ENCODE measurements at places on chromosomes 2 and 18.

DNA sequence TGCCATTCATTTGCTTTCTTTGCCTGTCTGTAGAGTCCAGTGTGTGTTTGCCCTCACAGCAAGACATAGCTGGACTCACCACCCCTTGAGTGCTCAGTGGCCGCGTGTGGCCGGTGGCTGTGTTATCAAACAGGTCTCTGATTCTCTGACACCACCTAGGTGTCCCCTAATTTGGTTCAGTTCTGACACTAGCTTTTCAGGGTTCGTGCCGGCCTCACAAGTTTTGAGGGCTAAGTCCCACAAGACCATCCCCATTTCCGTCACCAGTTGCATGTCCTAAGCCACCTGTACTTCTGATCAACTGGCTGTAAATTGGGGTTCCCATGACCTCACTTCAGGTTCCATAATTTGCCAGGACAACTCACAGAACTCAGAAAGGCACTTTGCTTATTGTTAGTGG, 23.5 kb downstream of the NCK2 start:
- no peak for DNase-seq

DNA sequence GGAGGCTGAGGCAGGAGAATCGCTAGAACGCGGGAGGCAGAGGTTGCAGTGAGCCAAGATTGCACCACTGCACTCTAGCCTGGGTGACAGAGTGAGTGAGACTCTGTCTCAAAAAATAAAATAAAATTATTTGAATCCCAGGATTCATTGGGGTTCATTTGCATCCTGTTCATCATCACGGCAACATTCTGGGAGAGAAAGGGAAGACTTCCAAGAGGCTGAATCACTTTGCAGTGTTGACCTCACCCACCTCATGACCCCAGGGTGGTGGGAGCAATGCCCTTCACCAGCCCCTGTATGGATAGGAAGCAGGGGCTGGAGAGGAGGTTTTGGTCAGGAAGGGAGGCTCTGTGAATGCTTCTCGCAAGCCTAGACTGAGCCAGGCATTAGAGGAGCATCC, 195.6 kb downstream of the CTIF start:
- DNase-seq: no peak

DNA sequence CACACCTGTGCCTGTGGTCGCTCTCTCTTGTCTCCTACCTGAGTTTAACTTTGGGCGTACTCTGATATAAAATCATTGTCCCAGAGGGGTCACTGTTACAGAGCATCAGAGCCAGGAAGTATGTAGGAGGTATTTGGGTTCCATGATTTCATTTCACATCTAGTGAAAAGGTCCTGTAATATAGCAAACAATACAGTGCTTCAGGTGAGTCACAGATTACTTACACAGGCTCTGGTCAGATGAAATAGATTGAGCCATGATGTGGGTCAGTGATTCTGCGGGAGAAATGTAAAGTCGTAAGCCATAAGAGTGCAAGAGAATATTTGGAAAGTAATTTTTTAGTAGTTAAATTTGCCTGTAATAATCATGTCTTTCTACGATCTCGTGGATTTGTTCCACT, 70.2 kb downstream of the SOCS6 start:
- DNase-seq: no peak

GRCh38 chr2:180416627-180417026, 409.5 kb upstream of the CWC22 start:
- DNase-seq: no peak

GRCh38 chr2:240306185-240306584, 129.3 kb upstream of the GPC1 start:
- no peak for DNase-seq

DNA sequence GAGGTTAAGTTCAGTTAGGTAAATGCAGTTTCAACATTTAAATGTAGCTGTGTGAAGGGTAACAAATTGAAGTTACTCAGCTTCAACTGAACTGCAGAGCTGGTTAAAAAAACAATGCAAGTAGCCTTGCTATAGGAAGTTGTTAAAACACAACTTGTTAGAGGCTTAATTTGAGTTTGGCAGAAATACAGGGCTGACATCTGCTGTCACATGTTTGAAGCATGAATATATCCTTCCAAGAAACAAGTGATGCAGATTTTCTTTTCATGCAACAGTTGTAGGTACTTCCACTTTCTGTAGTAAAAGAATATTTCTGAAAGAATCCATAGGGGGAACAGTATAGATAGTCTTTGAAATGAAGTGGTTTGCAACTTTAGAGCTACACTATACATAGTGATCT, 208.7 kb upstream of the RASGRP3 start:
- no peak for DNase-seq

- no peak for DNase-seq
These were observed 85.5 kb upstream of the DTNA start for GRCh38 chr18:34624551-34624950.

GRCh38 chr2:69959425-69959824, 2.0 kb downstream of the ASPRV1 start:
- no peak for DNase-seq

GRCh38 chr2:5696404-5696944, 4.3 kb downstream of the SOX11 start:
- DNase-seq: no peak

- DNase-seq: no peak
These were observed 133.4 kb upstream of the GPC1 start for GRCh38 chr2:240302041-240302440.

DNA sequence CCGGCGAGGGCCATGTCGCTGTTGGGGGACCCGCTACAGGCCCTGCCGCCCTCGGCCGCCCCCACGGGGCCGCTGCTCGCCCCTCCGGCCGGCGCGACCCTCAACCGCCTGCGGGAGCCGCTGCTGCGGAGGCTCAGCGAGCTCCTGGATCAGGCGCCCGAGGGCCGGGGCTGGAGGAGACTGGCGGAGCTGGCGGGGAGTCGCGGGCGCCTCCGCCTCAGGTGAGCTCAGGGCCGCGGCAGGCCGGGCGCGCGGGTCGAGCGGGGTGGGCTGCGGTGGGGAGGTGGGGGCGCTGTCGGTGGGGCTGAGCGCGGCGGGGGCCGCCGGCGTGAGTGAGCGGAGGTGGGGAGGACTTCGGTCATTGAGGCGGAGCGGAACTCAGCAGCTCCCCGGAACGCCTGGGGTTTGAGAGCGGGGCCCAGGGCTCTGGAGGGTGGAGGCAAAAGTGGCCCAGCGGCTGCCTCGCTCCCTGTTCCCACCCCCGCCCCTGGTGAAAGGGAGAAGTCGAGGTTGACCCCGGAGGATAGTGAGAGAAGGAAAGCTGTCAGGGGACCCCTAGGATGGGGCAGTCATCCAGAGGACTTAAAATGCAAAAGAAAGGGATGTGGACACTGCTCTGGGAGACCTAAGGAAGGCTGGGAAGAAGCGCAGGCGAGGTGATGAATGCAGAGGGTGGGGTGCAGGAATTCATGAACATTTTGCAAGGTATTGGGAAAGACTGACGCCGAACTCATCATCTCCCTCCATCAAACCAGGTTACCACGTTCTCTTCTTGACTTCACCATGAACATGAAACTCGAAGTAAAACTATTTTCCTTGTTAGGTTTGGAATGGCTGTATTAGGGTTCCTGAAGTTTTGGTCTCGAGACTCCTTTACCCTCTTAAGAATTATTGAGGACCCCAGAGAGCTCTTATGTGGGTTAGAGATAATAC, 633 bp downstream of the MALT1 start:
- DNase-seq: no peak

DNA sequence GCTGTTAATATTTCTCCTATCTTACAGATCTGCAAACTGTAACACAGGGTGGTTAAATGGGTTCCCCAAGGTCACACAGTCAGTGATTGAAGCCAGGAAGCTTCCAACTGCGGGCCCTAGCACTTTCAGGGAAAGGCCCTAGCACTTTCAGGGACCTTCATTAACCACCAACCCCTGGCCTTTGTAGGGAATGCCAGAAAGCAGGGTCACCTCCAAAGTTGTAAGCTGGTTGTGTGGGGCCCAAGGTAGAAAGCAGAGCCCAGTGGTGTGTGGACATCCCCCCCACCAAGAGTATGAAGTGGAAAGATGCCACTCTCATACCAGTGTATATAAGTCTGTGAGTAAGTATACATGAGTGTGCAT, 4.4 kb downstream of the DLX2 start:
- DNase-seq: no peak

DNA sequence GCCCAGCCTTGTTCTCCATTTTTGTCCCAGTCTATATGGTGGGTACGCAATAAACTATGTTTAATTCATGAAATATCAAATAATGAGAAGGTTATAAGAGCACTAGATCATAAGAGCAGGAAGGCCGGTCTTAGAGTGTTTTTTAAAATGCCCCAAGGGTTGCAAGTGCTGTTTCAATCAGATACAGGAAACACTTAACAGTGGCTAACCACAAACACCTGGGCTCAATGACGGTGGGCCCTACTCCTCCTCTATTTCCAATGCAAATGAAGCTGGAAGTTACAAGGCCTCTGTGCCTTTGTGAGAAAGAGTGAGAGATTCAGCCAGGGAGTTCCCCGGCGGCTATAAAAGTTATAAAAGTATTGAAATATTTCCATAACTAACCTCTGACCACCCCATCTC, 18.9 kb upstream of the WDR33 start:
- peak; percentile 16 for DNase-seq

- no peak for DNase-seq
These were observed 925.2 kb downstream of the TSN start for GRCh38 chr2:122680662-122681061.

- no peak for DNase-seq
These were observed 45.3 kb upstream of the RFX8 start for GRCh38 chr2:101520246-101520645.

GRCh38 chr18:73774811-73775509, 372.7 kb downstream of the FBXO15 start:
- DNase-seq: no peak

- no peak for DNase-seq
These were observed 49.8 kb downstream of the LDLRAD4 start for GRCh38 chr18:13268158-13269012.

- DNase-seq: no peak
These were observed 59.5 kb upstream of the YWHAQ start for GRCh38 chr2:9690252-9690651.

- no peak for DNase-seq
These were observed at the start of gene MGAT4A for GRCh38 chr2:98731041-98731893. Gene MGAT4A (minus strand): TSS chr2:98731132. CDS start chr2:98726332, 4,800 bp downstream.

GRCh38 chr2:191351921-191352320, 106.7 kb downstream of the MYO1B start:
- DNase-seq: no peak

DNA sequence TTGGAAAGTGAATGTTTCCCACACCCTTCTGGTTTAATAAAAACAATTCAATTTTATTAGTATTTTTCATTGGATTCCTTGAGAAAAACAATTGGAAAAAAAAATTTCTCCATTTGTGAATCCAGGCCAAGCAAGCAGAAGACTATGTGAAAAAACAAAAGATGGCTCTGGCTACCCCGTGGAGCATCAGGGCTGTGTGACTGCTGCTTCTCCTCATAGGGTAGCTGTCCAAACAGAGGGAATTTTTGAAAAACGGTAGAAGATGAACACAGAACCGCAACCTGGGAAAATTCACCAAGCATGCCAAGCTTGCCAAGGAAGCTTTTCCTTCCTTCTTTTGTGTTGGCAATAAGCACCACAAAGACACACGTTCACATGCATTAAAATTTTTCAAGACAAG, 71.3 kb upstream of the ACVR2A start:
- no peak for DNase-seq

DNA sequence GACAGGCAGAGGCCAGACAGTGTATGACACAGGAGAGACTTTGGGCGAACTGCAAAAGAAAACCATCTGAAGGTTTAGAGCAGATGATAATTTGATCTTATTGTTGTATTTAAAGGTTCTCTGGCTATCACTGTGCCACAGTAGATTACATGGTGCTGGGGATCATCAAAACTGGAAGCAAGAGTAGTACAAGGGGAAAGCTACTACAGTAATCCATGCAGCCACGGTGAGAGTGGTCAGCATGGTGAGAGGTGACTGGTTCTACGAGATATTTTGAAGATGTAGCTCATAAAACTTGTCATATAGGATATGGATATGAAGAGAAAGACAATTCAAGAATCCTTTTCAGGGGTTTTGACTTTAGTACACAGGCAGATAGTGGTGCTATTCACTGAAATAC, 194.8 kb upstream of the GULP1 start:
- no peak for DNase-seq

- no peak for DNase-seq
These were observed 141.7 kb downstream of the RBM43 start for GRCh38 chr2:151120011-151120410.

DNA sequence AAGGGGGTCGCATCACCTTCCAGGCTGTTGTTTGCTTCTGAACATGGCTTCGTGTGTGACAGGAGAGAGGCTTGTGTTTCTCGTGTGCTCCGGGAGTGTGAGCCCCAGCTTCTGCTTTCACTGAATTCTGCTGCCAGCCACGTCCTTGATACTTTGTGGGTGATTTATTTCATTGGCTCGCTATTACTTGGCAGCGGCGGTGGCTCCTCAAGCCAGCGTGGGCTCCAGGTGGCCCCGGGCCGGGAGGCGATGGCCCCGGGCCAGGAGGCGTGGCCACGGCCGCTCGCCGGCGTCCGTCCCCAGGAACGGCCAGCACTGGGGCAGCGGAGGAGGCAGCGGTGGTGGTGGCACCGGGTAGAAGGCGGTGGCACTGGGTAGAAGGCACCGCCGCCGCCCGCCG, 63.1 kb downstream of the NAPG start:
- DNase-seq: no peak

GRCh38 chr2:226207671-226208070, 591.9 kb downstream of the IRS1 start:
- DNase-seq: no peak

DNA sequence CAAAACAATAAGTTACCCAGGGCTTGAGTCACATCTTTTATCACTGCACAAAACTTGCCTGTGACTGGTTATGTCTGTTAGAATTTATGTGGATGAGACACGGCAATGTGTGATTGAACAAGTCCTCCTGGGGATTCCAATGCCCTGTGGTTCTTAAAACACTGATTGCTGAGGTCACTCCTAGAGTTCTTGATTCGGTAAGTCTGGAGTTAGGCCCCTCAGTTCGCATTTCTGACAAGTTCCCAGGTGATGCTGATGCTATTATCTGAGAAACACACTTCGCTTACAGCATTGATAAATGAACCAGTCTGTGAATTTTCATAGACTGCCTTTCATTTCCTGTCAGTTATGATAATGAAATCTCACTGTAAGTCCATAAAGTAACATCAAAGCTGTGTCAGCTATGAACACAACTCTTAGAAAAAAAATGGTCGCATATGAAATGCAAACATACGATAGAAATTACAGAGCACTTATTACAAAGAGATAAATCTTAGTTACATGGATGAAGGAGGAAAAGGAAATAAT, 214.0 kb downstream of the DLGAP1 start:
- no peak for DNase-seq

DNA sequence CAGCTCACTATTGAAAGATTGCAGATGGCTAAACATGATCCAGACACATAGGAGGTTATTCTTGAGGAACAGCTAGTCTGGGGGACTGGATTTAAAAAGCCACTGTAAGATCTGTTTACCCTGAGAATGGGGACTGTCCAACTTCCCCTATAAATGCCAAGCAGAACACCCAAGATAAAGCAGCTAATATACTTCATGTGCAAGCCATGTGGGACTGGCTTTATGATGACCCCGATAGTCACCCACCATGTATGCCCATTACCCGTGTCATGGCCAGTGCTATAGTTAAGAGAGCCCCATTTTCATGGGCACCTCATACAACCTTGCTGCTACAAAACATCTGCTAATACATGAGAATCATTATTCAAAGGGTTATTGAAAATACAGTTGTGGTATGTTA, 16.0 kb downstream of the YPEL5 start:
- no peak for DNase-seq

- DNase-seq: no peak
These were observed 216.7 kb upstream of the STON1 start for GRCh38 chr2:48313036-48313877.

Measured in GF-D8 (cell line).